ENCODE measurements at places on chromosomes 12 and 14. TPM values are rescaled to one million over a fixed set of nuclear protein-coding genes. Genes with fewer than 3 reads are reported as not detected.

DNA sequence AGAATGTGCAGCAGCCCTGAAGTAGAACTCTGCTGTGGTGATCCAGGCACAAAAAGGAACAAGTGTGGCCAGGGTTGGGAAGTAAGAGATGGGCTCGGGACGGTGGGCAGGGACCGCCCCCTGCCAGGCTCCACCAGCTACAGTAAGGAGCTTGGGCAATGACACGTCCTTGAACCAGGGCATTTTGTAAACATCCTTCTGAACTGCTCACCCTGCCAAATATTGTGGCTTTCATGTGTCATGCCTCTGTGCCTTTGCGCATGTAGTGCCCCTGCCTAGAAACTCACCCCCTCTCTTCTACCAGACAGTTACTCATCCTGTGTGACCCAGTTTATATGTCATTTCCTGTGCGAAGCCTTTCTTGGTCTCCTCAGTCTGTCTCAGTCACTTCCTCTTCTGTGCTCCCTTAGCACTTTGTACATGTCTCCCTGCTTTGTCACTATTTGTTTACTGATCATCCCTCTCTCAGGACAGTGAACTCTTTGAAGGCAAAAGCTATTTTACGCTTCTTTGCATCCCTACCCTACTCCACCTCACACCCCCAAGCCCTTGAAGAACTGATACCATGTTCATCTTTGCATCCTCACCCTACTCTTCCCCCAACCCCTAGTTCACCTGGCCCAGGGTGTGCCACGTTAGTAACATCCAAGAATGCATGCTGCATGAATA lies 108.9 kb upstream of the PLEKHG7 start:
- peak; percentile 99 for DNase-seq

- DNase-seq: no peak
These were observed 219.7 kb upstream of the BTG1 start for GRCh38 chr12:92365333-92365732.

GRCh38 chr12:94260717-94261116 lies 112.3 kb downstream of the PLXNC1 start:
- no peak for DNase-seq

GRCh38 chr12:93287149-93287548 lies 90.6 kb upstream of the NUDT4 start:
- DNase-seq: peak; percentile 67

DNA sequence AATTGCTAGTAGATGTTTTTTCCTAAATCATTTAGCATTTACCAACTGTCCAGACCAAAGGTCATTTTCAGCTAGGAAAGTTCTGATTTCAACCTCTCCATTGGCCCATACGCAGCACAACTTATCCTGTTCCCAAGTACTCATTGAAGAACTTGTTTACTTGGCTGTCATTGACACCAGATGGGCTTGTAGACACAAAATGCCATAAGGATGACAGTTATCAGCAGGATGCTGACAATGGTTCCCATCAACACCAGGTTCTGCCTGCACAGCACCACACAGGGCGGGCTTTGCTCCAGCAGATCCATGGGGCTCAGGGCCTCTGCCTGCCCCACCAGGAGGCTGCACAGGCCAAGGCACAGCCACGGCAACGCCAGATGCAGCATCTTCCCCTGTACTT lies 36.5 kb upstream of the TMPRSS12 start:
- no peak for DNase-seq

DNA sequence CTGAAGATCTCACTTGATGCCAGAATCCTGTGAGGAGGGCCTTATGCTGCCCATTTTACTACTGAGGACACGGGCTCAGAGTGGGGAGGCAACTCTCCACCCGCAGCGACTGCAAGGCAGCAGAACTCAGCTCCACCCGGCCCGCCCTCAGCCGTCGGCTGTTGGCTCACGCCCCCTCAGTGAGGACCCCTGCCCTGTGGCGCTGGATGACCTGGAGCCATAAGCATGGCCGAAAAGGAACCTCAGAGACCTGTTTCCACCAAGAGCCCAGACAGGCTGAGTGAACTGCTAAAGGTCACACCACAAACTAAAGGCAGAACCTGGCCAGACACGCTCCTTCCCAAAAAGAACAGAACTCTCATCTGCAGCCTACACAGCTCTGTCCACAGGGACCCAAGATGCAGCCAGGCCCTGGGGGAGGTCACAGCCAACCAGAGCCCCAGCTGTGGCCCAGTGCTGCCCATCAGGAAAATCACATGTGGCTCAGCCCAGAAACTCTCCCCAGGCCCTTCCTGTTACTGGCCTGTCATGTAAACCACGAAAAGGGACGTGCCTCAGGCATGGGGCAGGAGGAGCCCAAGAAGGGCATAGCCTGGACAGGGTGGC lies 32.8 kb downstream of the CCNK start:
- no peak for DNase-seq

DNA sequence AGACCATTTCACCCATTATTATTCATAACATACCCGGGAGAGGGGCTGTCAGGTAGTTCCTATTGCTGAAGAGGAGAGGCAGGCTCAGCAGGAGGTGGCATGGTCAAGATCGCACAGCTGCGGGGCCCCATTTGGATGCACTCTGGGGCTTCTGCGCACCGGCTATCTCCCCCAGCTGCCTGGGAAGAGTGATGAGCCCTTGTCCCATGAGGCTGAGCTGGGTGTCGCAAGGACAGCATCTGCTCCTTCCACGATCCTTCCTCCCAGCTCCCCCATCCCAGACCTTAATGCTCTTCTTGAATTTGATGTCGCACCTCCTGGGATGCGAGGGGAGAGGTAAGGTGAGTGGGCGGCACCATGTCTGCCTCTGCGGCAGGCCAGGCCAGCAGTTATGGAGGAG lies 62.6 kb downstream of the SLC24A4 start:
- no peak for DNase-seq

DNA sequence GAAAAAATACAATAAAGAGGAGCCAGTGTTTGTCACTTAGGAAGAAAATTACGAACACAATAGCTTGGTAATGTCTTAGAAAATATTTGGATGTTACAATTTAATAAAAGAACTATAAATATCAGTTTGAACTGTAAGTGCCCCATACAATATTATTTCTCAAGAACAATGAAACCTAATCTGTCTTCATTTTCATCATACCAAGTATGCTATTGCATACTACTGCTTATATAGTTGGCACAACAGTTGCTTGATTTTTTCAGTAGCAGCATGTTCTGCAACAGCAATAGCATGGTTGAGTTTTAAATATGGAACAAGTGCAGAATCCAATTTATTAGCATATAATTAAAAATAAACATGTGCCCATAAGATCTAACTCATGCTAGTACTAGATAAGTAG lies 564.6 kb downstream of the C12orf50 start:
- no peak for DNase-seq

The JDP2 gene
- total RNA-seq: 32.3 TPM

The RDH5 gene
- 1.4 TPM for total RNA-seq

The RNF212B gene
- not detected for total RNA-seq

The NDRG2 gene
- total RNA-seq: 8.1 TPM

The INTS13 gene
- total RNA-seq: 37.1 TPM

The CACNA1C gene
- total RNA-seq: not detected

All from foreskin keratinocyte (primary cell).